CMK (cell line): ENCODE measurements at places on chromosomes 7 and 10.
A peak's percentile ranks its signal among the peaks of the same experiment; 100 is the strongest.

- no peak for DNase-seq
These were observed 24.8 kb downstream of the BRAF start for GRCh38 chr7:140899883-140900282.

- DNase-seq, result no peak
These were observed 98.8 kb upstream of the COL1A2 start for GRCh38 chr7:94295850-94296249.

- no peak for DNase-seq
These were observed 2.1 kb downstream of the CHST3 start for GRCh38 chr10:71966046-71967004.

DNA sequence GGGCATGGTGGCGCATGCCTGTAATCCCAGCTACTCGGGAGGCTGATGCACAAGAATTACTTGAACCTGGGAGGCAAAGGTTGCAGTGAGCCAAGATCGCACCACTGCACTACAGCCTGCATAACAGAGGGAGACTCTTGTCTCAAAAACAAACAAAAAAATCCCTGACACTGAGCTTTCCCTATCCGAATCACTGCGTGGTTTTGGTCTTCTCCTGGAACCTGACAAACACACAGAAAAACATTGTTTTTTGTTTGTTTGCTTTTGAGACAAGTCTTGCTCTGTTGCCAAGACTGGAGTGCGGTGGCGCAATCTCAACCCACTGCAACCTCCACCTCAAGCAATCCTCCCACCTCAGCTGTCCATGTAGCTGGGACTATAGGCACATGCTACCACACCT, 50.4 kb upstream of the PTPRN2 start:
- DNase-seq, result no peak

- DNase-seq, result no peak
These were observed 37.7 kb upstream of the HABP2 start for GRCh38 chr10:113515161-113515560.

GRCh38 chr10:71521504-71522441, 125.1 kb downstream of the CDH23 start:
- DNase-seq, result no peak

GRCh38 chr7:86785641-86786040, 141.9 kb downstream of the GRM3 start:
- no peak for DNase-seq

GRCh38 chr10:14838582-14839304, 637 bp downstream of the HSPA14 start:
- DNase-seq, result peak; percentile 24

GRCh38 chr7:2906197-2906931, 62.3 kb upstream of the GNA12 start:
- no peak for DNase-seq

DNA sequence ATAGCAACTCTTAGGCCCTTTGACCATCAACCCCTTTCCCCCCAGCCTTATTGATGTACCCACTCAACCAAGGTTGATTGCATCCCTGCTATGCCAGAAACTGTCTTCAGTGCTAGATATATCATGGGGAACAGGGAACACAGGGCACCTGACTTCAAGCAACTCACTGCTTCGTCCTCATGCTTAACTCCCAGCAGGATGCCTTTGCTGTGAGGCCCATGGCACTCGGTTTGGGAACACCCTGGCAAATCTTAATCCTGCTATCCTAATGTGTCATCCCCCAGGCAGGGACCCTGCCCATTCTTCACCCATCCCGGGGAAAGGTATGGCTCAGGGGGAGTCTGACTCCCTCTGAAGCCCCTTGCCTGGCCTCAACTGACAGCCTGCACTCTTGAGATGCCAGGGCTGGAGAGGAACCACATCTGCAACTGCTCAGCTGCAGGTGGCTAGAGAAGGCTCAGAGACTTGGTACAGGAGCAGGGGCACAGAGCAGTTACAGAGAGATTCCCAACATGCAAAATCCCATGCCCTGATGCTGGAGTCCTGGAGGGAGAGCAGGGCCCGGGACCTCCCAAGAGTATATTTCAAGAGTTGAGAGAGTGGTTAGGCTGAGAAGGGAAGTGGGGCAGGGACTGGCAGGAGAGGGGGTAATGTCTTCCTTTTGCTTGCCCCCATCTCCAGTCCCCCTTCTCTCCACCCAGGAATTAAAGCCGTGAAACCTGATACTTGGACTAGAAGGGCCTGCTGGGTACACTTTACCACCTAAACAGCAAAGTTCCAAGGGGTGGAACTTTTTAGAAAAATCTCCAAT, 2.4 kb upstream of the UNC5B start:
- DNase-seq, result no peak
